Activated CD8-positive, alpha-beta T cell treated with anti-CD3 and anti-CD28 coated beads, Interleukin-2, amount 10 ng/mL, durations not matched to agents 7 days and 5 days (primary cell): ENCODE measurements at places on chromosomes 6 and 20.

- no peak for DNase-seq
These were observed 90.7 kb downstream of the CD24 start for GRCh38 chr6:106883808-106884262.

- no peak for DNase-seq
These were observed 219.0 kb downstream of the PREX1 start for GRCh38 chr20:48608756-48609155.

- no peak for DNase-seq
These were observed 49.1 kb downstream of the LAMA2 start for GRCh38 chr6:128932061-128932460.

DNA sequence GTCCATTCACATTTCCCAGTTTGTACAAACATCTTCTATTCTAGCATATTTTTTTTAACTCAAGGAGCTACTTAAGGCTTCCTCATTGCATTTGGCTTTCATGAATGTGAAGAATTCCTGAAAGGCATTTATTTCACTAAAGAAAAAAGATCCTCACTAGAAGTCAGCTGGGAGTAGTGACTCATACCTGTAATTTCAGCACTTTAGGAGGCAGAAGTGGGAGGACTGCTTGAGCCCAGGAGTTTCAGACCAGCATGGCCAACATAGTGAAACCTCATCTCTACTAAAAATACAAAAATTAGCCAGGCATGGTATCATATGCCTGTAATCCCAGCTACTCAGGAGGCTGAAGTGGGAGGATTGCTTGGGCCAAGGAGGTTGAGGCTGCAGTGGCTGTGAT is 30.9 kb upstream of the XRN2 start:
- no peak for DNase-seq

- no peak for DNase-seq
These were observed 9.2 kb upstream of the BPIFB6 start for GRCh38 chr20:33022289-33022688.

GRCh38 chr20:51265361-51265760 is 242.5 kb upstream of the KCNG1 start:
- no peak for DNase-seq

- DNase-seq: no peak
These were observed 22.4 kb downstream of the RNF8 start for GRCh38 chr6:37376078-37376743.

DNA sequence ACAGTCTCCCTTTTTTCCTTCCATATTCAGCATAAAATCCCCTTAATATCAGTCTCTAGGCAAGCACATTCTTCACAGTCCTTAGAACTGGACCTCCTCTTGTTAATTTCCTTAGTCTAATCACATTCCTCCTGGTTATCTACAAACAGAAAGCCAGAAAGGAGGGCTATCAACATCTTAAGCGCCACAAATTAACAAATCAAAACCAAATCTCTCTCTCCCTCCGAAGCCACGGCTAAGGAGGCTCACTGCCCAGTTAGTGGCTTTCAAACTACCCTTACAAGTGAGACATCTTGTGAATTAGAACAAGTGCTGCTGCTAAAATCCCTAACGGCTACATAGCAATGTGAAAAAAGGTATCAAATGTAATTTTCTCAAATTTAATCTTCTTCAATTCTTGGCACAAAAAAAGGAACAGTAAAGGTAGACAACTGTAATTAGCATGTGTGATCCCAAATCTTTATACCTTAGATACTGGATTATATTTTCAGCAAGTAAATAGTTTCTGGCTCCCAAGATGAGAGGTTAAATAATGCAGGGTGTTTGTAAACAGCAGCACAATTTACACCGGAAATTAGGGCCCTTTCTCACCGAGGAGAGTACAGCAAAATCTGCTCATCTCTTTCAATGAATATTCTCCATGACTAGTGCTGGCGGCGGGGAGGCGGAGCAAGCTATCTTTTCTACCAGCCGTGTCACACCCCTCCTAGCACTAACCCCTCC is 1.4 kb upstream of the TRIM39 start:
- peak; percentile 91 for DNase-seq

GRCh38 chr6:133958791-133959190 is 5.8 kb downstream of the TBPL1 start:
- no peak for DNase-seq

DNA sequence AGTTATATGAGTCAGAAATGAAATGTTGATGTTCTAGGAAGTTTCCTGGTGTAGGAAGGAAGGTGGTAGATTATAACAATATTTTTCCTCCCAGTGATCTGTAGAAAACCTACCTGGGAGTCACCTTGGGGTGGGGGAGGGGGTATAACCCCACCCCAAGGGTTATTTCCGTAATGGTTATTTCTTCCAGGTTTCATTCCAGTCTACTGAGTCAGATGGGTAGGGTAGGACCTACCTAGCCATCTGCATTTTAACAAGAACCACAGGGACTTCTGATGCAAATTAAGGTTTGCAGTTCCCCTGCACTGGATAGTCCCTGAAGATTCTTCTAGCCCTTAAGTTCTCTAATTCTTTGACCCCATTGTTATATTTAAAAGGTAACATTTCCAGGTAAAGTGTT is 88.9 kb downstream of the ARMC2 start:
- no peak for DNase-seq

DNA sequence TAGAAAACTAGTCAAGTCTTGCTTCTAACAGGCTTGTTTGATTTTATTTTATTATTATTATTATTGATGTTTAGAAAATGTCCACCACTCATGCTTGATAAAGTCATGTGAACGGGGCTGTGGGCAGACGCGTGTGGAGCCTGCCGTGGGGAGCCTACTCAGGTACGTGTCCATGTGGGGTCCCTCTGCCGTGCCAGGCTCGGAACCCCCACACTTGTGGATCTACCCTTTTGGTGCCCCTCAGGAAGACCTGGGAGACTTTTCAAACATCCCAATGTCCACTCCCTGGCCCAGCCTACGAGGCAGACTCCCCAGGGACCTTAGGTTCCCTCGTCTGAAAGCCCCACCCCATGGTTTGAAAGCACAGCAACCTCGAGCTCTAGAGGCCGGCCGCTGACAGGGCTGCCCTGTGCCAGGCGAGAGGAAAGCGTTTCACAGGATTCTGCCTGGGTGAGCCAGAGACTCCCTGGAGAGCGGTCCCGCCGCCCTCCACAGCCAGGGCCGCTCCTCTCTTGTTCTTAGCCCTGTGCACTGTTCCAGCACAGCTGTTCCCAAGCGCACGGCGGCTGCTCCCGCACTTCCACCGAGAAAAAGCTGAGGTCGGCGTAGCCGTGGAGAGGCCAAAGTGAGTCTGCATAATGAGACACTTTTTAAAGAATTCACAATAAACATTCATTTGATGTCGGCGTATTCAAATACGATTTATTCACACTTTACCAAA is 249.7 kb downstream of the TTLL2 start:
- no peak for DNase-seq

GRCh38 chr6:41489120-41489851 is 56.9 kb upstream of the FOXP4 start:
- no peak for DNase-seq

- no peak for DNase-seq
These were observed 133.9 kb upstream of the MYLIP start for GRCh38 chr6:15994814-15995459.

DNA sequence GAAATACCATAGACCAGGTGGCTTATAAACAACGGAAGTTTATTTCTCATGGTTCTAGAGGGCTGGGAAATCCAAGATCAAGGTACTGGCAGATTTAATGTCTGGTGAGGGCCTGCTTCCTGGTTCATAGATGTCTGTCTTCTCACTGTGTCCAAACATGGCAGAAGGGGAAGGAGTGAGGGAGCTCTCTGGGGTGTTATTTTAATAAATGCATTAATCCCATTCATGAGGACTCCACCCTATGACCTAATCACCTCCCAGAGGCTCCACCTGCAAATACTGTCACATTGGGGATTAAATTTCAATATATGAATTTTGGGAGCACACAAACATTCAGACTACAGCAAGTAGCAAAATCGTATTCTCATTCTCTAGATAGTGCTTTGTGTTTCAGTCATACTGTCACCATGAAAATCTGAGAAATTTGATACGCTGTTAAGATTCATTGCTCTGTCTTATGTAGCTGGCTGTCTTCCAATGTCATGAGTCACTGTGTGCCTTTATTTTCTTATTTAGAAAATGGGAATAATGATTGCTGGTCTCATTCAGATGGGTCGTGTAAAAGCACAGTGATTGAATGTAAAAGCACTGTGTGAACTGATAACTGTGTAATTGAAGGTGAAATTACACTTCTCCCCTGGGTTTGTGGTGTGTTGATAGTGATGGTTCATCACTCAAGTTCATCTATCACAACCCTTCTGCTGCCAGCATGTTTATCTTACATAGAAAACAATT is 8.9 kb upstream of the ERVFRD-1 start:
- DNase-seq: no peak

DNA sequence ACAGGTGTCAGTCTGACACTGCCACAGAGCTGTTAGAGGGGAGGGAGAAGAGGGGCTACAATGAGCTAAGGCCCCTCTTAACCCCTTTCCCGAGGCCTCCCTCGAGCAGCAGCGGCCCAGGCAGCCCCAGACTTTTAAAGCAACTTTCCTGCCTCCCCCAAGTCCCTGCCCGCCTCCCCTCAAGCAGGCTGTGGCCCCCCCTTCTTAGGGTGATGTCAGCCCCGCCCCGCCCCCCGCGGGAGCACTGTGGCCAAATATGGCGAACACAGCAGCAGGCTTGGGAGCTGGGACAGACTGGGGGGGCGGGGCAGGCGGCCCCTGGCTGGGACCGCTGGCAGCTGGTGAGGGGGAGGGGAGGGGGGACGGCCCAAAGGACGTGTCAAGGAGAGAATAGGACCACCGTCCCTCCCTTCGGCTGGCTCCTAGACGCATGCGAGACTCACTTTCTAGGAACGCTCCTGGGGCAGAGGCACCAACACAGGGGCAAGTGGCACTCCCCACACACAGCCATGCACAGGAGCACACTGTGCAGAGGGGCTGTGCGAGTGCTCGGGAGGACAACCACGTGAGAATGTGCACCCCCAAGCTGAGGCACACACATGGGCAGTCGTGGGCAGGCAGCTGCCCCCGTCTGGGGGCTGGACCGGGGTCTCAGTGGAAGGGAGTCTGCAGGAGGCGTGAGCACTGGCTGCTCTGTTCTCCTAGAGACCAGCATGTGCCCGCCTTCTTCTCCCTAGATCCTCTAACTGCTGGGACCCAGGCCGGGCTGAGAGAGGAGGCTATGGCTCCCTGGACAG is 6.7 kb downstream of the TEAD3 start:
- DNase-seq: no peak

DNA sequence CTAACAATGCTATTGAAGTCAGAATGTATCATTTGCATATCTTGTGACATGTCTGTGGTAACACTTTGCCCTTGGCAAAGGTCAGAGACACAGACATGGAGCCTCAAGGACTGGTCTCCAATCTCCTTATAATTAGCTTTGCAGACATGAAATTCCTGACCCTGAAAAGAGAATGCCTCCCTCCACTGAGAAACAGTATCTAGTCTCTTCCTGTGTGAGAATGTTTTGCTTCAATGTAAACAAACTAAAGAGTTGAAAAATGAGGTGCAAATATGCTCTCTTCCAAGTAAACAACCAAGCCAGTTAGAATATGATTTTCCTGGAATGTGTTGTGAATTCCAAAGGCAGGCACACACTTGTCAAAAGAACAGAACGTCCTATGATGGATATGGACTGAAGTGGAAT is 407.1 kb upstream of the MARCKS start:
- DNase-seq: no peak

GRCh38 chr6:108697561-108698161 is 136.9 kb downstream of the FOXO3 start:
- no peak for DNase-seq

- peak; percentile 79 for DNase-seq
These were observed 113.1 kb upstream of the ZNF217 start for GRCh38 chr20:53706466-53707370.

DNA sequence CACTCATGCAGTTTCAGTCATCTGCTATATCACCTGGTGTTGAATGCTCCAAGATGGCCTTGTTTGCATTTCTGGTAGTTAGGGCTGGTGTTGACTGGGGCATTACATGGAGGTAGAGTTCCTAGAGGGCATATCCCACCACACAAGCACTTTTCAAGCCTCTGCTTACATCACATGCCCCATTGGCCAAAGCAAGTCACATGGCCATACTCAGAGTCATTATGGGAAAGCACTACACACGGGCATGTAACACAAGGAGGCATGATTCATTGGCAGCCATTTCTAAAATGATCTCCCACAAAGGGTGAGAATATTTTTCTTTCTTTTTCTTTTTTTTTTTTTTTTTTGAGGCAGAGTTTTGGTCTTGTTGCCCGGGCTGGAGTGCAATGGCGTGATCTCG is 73.2 kb downstream of the TRMT6 start:
- DNase-seq: no peak

GRCh38 chr6:15255481-15255880 is 9.6 kb downstream of the JARID2 start:
- DNase-seq: no peak

- no peak for DNase-seq
These were observed 31.3 kb upstream of the ZFAND3 start for GRCh38 chr6:37788259-37788658.
